ENCODE measurements at places on chromosomes 2 and 18.
A peak's percentile ranks its signal among the peaks of the same experiment; 100 is the strongest.

DNA sequence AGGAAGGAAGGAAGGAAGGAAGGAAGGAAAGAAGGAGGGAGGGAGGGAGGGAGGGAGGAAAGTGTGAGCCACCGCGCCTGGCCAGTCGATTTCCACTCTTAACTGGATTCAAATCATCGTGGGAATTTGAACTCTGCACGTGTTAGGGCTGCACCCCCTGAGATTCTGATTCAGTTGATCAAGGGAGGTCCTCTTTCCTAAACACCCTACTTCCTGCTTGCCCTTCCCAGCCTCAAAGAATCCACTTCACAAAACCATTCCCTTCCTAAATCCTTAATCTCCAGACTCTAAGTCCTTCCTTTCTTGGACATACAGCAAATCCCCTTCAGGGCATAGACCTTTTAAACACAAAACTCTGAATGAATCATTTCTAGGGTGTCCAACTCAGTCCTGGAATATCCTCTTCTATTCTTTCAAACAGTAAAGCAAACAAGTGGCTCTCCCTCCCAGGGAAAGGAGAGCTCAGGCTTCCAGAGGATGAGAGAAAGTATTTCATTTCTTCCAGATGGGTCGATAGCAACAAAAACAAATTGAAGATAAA lies 68.2 kb upstream of the MBOAT2 start:
- no peak for DNase-seq
- peak overlapping the region; percentile 80 for H3K27ac ChIP-seq
- peaks cover 5% of the 10 kb centered on the region for H3K4me1 ChIP-seq
- H3K27me3 ChIP-seq: no peaks in the 10 kb centered on the region
- H3K4me3 ChIP-seq: no peak overlapping the region

GRCh38 chr2:102117472-102117858 lies 25.1 kb upstream of the IL1R1 start:
- H3K4me3 ChIP-seq: no peak overlapping the region
- no peaks in the 10 kb centered on the region for H3K36me3 ChIP-seq
- no peaks in the 10 kb centered on the region for H3K27me3 ChIP-seq
- H3K27ac ChIP-seq: no peak overlapping the region
- peaks cover 13% of the 10 kb centered on the region for H3K4me1 ChIP-seq
- DNase-seq: no peak

- no peaks in the 10 kb centered on the region for H3K27me3 ChIP-seq
- no peaks in the 10 kb centered on the region for H3K4me1 ChIP-seq
- no peaks in the 10 kb centered on the region for H3K36me3 ChIP-seq
Observed at GRCh38 chr2:238098901-238099713, 1.0 kb upstream of the ESPNL start.

DNA sequence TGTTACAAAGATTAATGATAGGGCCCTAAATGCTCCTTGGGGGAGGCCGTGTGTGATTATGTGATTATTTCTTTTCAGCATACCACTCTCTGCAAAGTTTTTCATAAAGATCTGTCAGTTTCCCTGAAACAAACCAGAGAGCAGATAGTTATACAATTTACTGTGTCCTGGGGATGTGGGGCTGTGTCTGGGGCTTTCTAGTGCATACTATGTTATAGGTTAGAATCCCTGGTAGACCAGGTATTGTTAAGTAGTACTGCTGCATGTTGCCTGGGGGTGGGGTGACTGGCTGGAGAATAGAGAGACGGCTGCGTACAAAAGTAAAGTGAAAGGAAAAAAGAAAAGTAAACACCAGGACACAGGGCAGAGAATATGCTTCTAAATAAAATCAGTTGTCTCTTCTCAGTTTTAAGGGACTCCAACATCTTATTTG lies 3.3 kb upstream of the CCBE1 start:
- no peaks in the 10 kb centered on the region for H3K27me3 ChIP-seq
- no peaks in the 10 kb centered on the region for H3K36me3 ChIP-seq
- no peaks in the 10 kb centered on the region for H3K4me1 ChIP-seq
- no peak for DNase-seq

- H3K36me3 ChIP-seq: no peaks in the 10 kb centered on the region
- peak; percentile 46 for DNase-seq
- H3K27me3 ChIP-seq: no peaks in the 10 kb centered on the region
- peaks cover 10% of the 10 kb centered on the region for H3K4me1 ChIP-seq
- H3K4me3 ChIP-seq: no peak overlapping the region
Observed at GRCh38 chr2:165634855-165635254, 159.2 kb downstream of the GALNT3 start.

DNA sequence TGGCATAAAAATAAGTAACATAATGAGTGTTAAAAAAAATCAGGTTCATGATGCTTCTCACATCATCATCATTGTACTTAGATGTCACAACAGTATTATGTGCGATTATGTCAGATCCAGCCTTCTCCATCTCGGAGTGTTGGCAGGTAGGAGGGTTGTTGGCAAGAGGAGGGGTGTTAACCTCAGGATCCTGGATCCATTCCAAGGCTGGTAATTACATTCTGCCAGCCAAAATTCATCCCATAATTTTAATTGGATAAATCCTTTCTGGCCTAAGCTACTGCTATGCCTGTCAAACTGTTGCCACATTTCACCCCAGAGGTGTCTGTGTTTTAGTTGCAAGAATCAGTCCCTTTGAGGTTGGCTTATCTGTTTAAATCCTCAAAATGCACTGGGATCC lies 891 bp upstream of the FTCDNL1 start:
- H3K27me3 ChIP-seq: no peaks in the 10 kb centered on the region
- H3K4me1 ChIP-seq: no peaks in the 10 kb centered on the region
- no peaks in the 10 kb centered on the region for H3K36me3 ChIP-seq
- no peak for DNase-seq

GRCh38 chr2:181847702-181848101 lies 43.8 kb upstream of the ITPRID2 start:
- H3K4me1 ChIP-seq: no peaks in the 10 kb centered on the region
- no peak overlapping the region for H3K4me3 ChIP-seq
- H3K36me3 ChIP-seq: no peaks in the 10 kb centered on the region
- DNase-seq: no peak
- no peaks in the 10 kb centered on the region for H3K27me3 ChIP-seq
- no peak overlapping the region for H3K27ac ChIP-seq

DNA sequence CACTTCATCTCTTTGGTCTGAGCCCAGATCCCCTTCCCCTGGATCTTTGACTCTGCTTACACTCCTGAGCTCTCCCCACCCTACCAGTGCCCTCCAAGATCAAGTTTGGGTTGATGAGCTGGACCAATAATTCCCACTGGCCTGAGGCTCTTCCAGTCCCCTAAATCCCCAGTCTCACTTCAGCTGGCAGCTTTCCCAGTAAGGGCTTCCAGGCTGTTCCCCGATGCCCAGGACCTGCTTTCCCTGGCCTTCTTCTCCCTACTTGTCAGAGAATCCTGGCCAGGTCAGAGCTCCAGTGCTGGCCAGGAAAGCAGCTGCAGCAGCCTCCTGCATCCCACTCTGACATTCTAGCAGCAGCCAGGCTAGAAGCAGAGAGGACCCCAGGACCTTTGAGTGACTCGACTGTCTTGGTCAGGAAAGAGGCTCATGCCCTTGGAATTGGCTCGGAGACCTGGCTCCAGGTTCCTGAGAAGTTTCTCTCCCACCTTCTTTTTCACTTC lies 3.5 kb downstream of the WNT6 start:
- peaks cover 30% of the 10 kb centered on the region for H3K4me1 ChIP-seq
- peaks cover 6% of the 10 kb centered on the region for H3K27me3 ChIP-seq
- peak; percentile 19 for DNase-seq
- H3K36me3 ChIP-seq: no peaks in the 10 kb centered on the region
- H3K4me3 ChIP-seq: no peak overlapping the region

DNA sequence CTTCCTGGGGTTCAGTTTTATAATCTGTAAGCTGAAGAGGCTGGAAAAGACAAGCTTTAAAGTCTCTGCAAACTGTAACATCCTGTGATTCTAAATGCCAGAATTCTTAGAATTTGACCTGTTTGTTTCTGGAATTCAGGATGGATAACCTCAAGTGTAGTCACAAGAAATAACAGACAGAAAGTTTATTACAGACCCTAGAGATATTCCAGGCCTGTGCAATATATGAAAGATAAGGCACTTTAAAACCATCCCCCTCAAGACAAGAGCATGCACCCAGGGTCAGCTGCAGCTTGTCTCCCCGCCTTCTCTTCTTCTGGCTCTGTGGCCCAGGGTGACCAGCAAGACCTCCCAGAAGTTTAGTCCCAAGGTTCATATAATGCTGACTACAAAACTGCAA lies 298.7 kb upstream of the ACVR2A start:
- H3K4me3 ChIP-seq: no peak overlapping the region
- no peak overlapping the region for H3K27ac ChIP-seq
- 0 out of 2 replicates have a peak, but pooled peaks cover 6% of the 10 kb centered on the region for H3K4me1 ChIP-seq
- H3K27me3 ChIP-seq: no peaks in the 10 kb centered on the region
- H3K36me3 ChIP-seq: no peaks in the 10 kb centered on the region

- H3K36me3 ChIP-seq: no peaks in the 10 kb centered on the region
- no peak overlapping the region for H3K27ac ChIP-seq
- no peaks in the 10 kb centered on the region for H3K4me1 ChIP-seq
- H3K4me3 ChIP-seq: no peak overlapping the region
- H3K27me3 ChIP-seq: no peaks in the 10 kb centered on the region
Observed at GRCh38 chr2:68110102-68110501, 47.3 kb upstream of the C1D start.

GRCh38 chr2:151063271-151063670 lies 198.4 kb downstream of the RBM43 start:
- H3K27ac ChIP-seq: no peak overlapping the region
- H3K27me3 ChIP-seq: no peaks in the 10 kb centered on the region
- H3K4me3 ChIP-seq: no peak overlapping the region
- no peaks in the 10 kb centered on the region for H3K36me3 ChIP-seq

DNA sequence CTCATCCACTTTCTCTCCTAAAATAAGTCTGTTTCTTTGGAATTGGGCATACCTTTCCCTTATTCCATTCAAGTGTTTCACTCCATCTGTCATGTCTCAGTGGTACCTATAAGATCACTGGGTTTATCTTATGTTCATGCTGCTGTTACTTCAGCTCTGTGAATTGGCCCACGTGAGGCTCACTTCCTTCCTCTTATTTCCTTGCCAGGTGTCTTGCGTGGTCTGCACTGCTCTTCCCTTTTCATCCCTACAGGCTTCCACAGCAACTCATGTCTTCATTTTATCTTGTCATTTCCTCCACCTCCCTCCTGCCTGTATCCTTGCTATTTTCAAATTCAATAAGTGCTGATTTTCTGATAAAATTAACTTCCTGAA lies 159.1 kb upstream of the ALPP start:
- no peaks in the 10 kb centered on the region for H3K27me3 ChIP-seq
- H3K4me3 ChIP-seq: no peak overlapping the region
- no peak for DNase-seq
- H3K4me1 ChIP-seq: no peaks in the 10 kb centered on the region
- H3K27ac ChIP-seq: no peak overlapping the region

DNA sequence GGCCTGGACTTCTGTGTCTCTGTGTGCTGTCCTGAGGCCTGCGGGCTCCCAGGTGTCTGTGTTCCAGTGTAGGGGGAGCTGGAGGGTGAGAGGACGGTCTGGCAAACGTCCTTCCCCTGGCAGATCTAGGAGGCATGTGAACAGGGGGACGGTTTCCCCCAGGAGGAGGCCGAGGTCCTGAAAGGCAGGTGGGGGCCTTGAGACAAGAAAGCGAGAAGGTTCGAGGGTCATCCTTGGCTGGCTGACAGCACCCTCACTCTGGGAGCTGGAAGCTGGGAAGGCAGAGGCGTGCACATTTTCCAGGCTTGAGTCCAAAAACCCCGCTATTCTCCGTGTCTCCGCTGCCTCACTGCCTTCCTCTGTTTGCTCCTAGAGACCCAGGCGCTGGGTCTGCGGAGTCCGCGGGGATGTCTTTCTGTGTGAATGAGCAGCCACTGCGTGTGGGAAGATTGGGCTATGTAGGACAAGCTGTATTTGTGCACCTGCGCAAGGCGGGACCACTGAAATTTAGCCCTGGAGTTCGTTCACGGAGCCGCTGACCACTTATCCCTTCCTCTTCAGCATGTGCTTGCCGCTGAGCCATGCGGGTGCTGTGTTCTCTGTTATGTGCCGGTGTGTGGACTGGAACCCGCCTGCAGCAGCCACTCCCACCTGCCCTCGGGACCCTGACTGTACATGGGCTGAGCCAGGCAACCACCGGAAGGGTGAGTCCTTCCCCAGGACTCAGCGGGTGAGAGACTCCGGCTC lies 43.7 kb downstream of the TWIST2 start:
- H3K36me3 ChIP-seq: no peaks in the 10 kb centered on the region
- no peak overlapping the region for H3K27ac ChIP-seq
- DNase-seq: no peak
- H3K4me3 ChIP-seq: no peak overlapping the region
- H3K4me1 ChIP-seq: no peaks in the 10 kb centered on the region

GRCh38 chr2:41294331-41294730 lies 753.5 kb upstream of the PKDCC start:
- H3K36me3 ChIP-seq: no peaks in the 10 kb centered on the region
- H3K27ac ChIP-seq: no peak overlapping the region
- DNase-seq: no peak
- no peaks in the 10 kb centered on the region for H3K4me1 ChIP-seq
- H3K4me3 ChIP-seq: no peak overlapping the region
- H3K27me3 ChIP-seq: no peaks in the 10 kb centered on the region

DNA sequence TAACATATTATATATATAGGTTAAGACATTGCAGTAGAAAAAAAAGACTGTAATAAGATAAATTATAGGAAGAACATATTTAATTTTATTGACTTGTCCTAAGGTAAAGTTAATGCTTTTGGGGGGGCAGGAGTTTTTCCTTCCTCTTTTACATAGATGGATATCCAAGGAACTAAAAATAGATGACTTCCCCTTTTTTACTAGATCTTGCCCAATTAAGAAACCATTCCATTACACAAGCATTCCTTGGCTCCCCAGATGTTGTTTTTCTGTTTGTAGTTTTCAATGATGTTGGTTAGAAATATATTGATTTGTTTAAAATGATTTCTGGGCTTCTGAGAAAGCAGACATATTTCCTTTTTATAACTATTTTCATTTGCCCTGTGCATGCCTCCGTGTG lies 22.4 kb upstream of the PMAIP1 start:
- no peak overlapping the region for H3K4me3 ChIP-seq
- DNase-seq: no peak
- H3K27ac ChIP-seq: no peak overlapping the region
- H3K4me1 ChIP-seq: no peaks in the 10 kb centered on the region

- peak within 1 kb of the TSS; percentile 39 for H3K4me3 ChIP-seq
- H3K36me3 ChIP-seq: no peaks in the 10 kb centered on the region
- no peaks in the 10 kb centered on the region for H3K27me3 ChIP-seq
- H3K4me1 ChIP-seq: peaks cover 4% of the 10 kb centered on the region
Observed at GRCh38 chr2:127220102-127220767, at the start of gene CYP27C1. Gene CYP27C1, minus strand, starts transcription at chr2:127220299. Its CDS starts 29 bp downstream, at chr2:127220270.

All from Caco-2 (cell line).